ENCODE measurements at places on chromosomes 16 and 17.
A peak's percentile ranks its signal among the peaks of the same experiment; 100 is the strongest.

- DNase-seq, result no peak
Observed at GRCh38 chr16:53156516-53156915, 101.7 kb downstream of the CHD9 start.

DNA sequence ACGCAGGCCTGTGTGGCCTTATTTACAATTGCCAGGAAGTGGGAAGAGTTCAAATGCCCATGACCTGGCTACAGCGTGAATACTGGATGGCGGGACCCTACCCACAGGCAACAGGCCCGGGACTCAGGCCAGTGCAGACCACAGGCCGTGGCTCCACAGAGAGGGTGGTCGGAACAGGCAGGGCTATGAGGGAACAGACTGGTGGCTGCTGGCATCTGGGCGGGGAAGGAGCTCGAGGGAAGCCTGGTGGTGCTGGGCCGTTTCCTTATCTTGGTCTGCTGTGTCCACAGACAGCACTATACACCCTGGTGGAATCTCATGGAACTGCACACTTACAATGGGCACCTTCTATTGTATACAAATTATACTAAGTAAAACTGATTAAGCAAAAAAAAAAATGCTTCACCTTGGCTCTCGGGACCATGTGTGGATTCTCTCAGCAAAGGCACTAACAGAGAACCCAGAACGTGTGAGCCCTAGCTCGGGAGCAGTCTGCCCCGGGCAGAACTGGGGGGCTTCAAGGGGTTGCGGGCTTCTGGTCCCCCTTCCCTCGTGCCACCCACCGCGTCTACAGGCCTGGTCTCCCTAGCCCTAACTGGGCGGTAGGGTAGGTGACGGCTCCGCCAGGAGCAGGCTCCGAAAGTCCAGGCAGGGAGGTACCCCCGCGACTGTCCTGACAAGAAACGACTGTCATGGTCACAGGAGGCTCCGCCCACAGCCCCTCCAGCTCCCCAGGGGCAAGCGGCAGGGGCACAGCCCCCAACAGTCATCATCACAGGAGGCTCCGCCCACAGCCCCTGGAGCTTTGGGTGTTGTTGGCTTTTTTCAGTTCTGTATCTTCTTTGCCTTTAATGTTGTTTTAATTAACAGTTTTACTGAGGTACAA lies 21.8 kb downstream of the CEP131 start:
- no peak for DNase-seq

DNA sequence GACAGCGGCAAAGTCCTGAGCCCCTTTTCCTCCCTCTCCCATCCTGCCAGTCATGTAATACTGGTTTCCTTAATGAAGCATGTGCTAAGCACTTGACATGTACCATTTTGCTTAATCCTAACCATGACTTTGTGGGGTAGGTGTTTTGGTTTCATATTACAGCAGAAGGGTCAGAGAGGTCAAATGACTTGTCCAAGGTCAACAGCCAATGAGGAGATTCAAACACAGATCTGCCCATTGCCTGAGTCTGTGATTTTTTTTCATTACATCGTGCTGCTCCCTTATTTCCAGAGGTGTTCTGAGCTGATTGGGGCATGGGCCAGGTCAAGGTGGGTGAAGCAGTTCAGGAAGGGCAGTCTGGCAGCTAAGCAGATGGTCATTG lies 17.6 kb upstream of the PHF12 start:
- no peak for DNase-seq

- DNase-seq, result peak; percentile 91
Observed at GRCh38 chr17:39174920-39175694, 9.1 kb upstream of the ARL5C start.

GRCh38 chr16:67783353-67783725 lies 23.0 kb downstream of the RANBP10 start:
- DNase-seq, result no peak

DNA sequence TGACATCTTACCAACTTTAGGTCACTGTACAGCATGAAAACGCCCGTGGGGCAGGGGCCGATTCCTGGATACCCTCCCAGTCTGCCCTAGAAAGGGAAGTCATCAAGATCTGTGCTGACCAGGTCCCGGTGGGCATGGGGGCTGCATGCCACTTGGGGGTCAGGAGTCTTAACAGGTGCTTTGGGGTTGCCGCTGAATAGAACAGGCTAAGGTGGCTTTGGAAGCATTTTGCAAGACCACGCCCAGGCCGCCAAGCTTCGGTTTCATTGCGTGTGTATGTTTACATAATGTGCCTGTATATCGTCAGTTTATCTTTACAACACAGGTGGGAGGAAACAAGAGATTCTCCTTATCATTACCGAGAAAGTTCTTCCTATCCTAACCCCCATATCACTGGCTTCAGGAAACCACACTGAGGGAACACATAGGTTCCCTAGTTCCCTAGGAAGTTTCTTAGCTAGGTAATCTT lies 13.3 kb upstream of the USP36 start:
- DNase-seq, result no peak

DNA sequence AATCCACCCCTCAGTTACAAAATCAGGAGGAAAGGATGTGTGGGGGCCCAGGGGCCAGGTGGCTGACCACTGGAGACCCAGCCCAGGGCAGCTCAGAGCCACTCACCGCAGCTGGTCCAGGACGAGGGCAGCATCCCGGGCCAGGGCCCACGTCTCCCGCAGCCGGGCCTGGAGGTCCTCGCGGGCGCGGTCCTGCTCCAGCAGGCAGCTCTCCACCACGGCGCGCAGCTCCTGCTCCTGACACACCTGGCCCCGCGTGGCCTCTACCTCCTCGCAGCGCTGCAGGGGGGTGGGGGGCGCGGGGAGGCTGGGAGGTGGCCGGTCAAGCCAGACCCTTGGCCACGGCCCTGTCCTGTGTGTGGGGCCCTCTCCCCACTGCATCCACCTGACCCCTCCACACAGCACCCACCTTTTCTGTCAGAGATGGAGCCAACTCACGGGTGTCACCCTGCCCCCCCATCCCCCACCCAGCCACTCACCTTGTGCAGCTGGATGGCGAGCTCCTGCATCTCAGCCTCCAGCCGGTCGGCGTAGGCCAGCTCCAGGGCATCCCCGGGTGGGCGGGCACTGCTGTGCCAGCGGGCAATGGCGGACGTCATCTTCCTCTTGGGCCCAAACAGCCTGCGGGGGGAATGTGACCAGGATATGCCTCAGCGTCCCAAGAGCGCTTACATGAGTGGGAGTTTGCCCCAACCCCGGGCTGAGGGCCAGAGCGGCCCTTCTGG lies 5.1 kb downstream of the NUDT16L1 start:
- no peak for DNase-seq

DNA sequence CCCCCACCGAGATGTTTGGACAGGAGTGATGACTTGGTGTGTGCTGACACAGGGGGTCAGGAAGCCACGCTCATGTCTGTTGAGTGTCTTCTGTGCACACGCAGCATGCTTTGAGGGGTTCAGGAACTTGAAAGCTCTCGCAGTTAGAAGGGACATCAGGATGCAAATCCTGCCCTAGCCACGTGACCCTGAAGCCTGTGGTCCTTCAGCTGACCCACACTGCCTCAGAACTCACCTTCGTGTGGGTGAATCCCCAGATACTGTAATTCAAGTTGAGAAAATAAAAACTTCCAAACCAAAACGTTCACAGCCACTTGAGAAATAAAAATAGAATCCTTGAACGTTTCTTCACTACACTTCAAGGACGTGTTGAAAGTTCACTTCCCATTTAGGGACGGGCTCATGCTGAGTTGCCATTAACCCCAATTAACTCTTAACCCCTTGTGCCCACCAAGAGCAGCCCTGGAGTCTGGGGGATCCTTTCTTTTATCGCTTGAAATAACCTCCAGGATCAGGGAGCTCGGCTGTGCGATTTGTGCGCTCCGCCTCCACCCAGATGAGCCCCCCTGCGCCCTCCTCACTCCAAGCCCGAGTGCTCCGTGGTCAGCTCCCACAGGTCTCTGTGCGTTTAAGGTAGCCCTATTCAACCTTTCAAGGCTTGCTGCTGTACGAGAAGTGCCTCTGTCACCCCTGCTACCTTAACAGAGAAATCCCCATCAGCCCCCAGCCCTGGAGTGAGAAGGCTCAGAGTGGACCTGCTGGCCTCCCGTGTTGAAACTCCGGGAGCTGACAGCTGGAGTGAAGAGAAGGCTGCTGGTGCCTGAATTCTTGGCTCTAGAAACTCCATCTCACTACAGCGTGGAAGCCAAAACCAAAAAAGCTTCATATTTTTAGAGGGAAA lies 36.2 kb upstream of the NAT9 start:
- DNase-seq, result no peak

- no peak for DNase-seq
Observed at GRCh38 chr16:14608111-14608566, 21.9 kb downstream of the PARN start.

- DNase-seq, result no peak
Observed at GRCh38 chr16:84986102-84986501, 25.2 kb downstream of the ZDHHC7 start.

GRCh38 chr17:4548061-4548461 lies 7.1 kb downstream of the MYBBP1A start:
- DNase-seq, result no peak

GRCh38 chr17:79965806-79966205 lies 69.9 kb downstream of the TBC1D16 start:
- DNase-seq, result peak; percentile 57

DNA sequence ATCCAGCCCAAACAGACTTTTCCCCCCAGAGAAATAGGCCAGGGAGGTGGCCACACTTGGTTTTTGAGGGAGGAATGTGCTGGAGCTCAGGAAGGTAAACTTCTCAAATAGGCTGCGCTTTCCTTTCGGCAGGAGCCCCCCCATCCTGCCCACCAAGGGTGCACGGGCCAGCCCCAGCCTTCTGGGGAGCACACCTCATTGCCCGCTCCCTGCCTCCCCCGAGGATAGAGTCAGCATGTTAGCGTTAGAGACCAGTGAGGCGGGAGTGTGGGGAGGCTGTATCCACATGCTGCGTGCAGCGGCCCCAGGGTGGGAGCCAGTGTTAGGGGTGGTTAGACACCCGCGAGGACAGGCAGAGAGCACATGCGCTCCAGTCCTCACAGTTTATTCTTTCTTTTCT lies 42.3 kb downstream of the PIPOX start:
- DNase-seq, result no peak

- DNase-seq, result peak; percentile 64
Observed at GRCh38 chr16:4324492-4325252, 8.8 kb downstream of the GLIS2 start.

DNA sequence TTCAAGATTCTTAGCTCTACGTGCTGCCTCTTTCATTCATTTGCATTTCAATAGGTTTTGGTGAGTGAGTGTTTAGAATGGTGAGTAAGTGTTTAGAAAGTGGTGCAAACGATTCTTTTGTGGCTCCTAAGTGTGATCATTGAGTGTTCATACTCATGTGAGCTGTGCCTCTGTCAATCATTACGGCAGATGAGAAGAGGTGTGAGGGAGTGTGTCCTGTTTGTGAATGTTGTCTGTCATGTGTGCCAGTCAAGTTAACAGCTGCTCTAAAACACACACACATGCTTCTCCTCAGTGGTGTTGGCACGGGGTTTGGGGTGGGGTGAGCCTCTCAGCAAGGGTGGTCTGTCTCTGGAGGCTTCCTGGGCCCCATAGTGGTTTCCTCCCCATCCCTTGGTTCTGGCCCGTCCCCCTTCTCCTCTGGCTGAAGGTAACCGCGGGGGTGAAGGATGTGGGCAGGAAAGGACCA lies 11.4 kb downstream of the MYL4 start:
- DNase-seq, result peak; percentile 41

All from suprapubic skin (tissue), 4 donors.